Urothelium cell line (cell line): ENCODE measurements at places on chromosomes 7 and 10.

GRCh38 chr7:132407764-132408163 lies 168.5 kb downstream of the PLXNA4 start:
- no peak for DNase-seq

- no peak for DNase-seq
These were observed 200.3 kb upstream of the ZMIZ1 start for GRCh38 chr10:78868456-78868855.

- DNase-seq, result no peak
These were observed 329.7 kb downstream of the PLXNA4 start for GRCh38 chr7:132246591-132246990.

DNA sequence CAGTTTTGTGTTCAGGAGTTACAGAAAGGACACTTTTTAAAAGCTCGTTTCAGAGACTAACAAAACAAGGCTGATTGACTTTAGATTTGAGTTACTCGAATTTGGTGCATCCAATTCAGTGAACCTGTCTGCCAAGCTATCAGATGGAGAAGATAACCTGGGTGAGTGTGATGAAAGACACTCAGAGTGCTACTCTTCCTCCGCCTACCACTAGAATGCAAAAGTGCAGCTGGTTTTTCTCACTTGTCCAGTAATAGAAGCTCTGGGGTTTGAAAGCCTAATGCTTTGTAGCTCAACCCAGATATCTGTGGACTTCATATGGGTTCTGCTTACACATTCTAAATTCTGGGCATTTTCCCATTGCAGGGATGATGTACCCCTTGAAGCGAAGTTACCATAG lies 82.8 kb upstream of the NPY start:
- DNase-seq, result no peak

- no peak for DNase-seq
These were observed 191.2 kb downstream of the SORCS1 start for GRCh38 chr10:106973288-106973687.

DNA sequence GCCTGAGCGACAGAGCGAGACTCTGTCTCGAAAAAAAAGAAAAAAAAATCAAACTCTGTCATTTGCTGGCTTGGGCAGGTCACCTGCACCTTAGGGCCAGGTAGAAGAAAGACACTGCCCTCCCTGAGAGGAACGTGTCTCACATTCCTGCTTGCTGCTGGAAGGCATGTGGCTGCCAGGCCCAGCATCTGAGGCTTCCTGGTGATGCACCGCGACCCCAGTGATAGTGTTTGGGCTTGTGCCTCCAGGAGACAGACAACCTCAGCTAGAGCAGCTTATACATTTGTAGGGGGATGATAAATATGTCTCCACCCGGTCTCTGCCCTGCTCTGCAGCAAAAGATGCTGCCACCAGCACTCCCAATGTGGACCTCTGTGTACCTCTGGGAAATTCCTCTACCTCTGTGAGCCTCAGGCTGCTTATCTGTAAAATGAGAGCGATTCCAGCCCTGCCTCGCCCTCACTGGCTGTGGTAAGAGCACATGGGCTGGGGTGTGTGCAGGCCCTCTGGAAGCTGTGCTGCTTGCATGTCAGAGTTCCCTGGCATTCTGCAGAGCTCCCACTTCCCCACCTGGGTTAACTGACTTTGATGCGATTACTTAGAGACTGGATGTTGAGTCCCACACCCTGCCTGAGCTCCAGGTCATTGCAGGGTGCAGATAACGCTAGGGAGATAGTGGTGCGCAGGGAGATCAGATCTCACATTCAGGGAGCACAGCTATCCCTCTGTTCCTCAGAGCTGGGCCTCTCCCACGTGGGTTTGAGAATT lies 19.9 kb downstream of the SLC29A3 start:
- no peak for DNase-seq

GRCh38 chr10:34656661-34657060 lies 158.4 kb downstream of the PARD3 start:
- DNase-seq, result no peak

- DNase-seq, result no peak
These were observed 6.2 kb upstream of the TSPAN15 start for GRCh38 chr10:69445041-69445440.
